Stimulated activated CD4-positive, alpha-beta T cell treated with anti-CD3 and anti-CD28 coated beads, Interleukin-12 subunit alpha, Interleukin-12 subunit beta, amount 100 ng/mL, for 24 hours (primary cell): ENCODE measurements at places on chromosomes 2 and 18.

DNA sequence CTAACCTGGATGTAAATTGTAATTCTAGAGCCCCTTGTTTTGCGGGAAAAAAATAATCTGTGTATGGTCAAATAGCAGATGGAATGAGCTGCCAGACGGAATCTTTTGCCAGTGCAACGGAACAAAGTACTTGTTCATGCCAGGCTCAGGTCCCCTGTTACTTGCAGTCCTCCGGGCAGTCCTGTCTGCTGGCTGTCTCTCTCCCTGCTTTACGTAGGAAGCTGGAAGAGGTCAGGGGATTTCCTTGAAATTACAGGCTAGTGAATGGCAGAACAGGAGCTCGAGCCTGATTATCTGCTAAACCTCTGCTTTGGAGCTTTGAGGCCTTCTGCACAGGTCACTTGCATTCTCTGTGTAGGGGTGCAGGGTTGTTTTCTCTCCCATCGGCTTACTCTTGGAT lies 54.8 kb downstream of the LRRFIP1 start:
- DNase-seq: no peak

- no peak for DNase-seq
Observed at GRCh38 chr2:233471291-233472035, 95.1 kb downstream of the USP40 start.

GRCh38 chr18:27763936-27764335 lies 413.0 kb downstream of the CDH2 start:
- DNase-seq: no peak

- no peak for DNase-seq
Observed at GRCh38 chr2:203928849-203929248, 7.7 kb upstream of the ICOS start.

DNA sequence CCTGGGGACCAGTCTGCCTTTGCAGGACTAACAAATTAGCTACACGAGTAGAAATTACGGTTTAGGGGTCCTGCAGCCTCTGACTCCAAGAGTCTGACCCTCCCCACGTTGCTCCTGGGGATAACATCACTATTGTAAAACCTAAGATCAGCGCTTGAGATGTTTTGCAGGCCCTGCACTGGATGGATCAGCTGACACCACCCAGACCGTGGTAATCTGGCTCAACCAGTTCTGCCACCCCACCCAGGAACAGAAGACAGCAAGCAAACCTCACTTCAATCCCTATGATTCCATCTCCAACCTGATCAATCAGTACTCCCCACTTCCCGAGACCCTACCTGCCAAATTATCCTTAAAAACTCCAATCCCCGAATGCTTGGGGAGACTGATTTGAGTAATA lies 31.7 kb downstream of the NGEF start:
- no peak for DNase-seq

DNA sequence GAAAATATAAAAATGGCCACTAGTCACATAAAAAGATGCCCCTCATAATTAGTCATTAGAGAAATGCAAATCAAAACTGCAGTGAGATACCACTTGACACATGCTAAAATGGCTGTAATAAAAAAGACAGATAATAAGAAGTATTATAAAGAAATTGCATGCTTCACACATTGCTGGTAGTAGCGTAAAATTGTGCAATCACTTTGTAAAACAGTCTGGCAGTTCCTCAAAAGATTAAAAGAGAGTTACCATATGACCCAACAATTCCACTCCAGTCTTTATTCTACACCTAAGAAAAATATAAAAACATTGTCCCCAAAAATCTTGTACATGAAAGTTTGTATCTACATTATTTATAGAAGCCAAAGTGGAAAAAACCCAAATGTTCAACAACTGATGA lies 170.6 kb upstream of the FIGN start:
- DNase-seq: no peak

DNA sequence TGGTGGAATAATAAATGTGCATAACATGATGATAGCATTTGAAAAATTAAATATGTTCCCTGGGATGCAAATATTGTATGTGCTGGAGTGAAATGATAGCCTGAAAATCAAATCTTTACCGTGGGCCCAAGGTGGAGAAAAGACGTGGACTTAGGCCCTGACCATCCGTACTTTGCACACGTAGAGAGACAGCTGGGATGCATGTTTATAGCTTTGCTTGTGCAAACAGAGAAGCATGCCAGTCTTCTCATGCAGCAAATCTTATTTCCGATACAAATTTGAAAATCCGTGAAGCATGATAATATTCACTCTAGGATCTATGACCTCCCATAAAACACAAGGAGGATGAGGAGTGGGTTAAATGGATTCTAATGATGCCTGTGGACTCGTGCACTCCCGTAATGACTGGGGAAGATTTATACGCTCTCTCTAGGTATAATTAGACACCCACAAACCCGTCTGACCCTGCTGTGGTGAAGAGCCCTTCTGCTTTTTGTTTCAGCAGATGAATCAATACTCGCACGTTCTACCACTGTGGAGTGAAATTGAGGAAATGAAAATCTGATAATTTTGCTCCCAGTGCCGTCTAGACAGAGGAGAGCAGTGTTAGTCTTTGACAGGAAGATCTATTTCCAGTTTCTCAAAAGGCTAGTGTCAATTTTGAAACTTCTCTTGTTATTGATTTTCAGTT lies 810.3 kb upstream of the SALL3 start:
- DNase-seq: no peak

- no peak for DNase-seq
Observed at GRCh38 chr2:143192106-143192505, 62.9 kb downstream of the ARHGAP15 start.

- DNase-seq: peak; percentile 64
Observed at GRCh38 chr18:63074981-63075404, 244.6 kb downstream of the BCL2 start.

GRCh38 chr2:102238039-102238756 lies 51.4 kb downstream of the IL1RL2 start:
- no peak for DNase-seq

- DNase-seq: no peak
Observed at GRCh38 chr2:126930970-126931590, 32.4 kb downstream of the TEX51 start.

DNA sequence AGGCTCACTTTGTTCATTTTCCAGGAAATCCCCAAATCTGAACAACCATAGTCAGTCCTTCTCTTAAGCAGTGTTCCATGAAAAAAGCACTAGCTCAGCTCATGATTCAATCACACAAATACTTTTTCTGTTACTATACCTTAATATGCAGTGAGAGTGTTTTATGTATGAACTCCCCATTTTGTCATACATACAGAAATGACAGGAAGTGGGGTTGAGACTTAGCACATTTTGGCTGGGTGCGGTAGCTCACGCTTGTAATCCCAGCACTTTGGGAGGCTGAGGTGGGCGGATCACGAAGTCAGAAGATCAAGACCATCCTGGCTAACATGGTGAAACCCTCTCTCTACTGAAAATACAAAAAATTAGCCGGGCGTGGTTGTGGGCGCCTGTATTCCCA lies 55.2 kb upstream of the DTNB start:
- DNase-seq: no peak

DNA sequence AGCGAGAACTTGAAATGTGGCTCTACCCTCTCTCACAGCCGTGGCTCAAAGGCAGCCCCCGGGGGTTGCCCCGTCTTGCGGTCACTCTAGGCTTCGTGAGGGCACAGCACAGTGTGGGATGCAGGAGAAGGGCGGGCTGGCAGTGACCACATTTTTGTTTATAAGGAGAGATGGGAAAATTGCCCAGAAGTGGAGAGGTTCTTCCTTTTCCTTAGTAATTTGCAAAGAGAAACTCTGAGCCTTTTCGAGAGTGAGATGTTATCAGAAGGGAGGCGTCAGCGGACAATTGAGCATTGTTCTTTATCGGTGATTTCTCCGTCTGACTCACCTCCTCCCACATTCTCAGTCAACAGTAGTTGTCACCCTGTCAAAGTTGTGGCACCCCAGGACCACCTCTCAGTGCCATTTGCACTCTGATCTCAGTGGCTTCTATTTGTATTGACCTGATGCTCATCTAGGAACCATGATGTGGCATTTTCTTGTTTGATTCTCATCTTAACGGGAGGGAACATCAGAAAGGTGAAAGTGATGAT lies 89.6 kb downstream of the ACAA2 start:
- DNase-seq: no peak

DNA sequence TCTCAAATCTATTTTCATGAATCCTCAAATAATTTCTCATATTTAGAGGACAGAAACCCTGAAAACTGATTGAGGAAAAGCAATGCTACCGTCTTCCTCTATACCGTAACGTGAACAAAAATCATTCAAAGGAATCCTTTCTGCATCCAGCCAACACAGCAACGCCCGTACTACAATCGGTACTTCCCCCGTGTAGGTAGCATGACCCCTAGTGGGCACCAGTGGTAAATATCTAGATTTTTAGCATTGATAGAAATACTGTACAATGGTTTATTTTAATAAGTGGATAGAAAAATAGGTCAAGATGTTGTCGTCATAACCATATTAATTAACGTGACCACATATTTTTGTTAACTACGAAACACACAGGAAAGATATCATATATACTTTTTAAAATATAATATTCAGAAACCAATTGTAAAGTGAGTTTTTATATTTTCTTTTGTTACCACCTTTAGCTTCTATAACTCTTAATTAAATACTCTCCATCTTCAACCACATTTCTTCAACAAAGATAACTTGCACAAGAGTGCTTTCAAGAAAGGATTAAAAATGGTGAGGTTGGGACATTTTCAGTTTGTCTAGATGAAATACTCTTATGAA lies 194.1 kb downstream of the SS18 start:
- peak; percentile 4 for DNase-seq

DNA sequence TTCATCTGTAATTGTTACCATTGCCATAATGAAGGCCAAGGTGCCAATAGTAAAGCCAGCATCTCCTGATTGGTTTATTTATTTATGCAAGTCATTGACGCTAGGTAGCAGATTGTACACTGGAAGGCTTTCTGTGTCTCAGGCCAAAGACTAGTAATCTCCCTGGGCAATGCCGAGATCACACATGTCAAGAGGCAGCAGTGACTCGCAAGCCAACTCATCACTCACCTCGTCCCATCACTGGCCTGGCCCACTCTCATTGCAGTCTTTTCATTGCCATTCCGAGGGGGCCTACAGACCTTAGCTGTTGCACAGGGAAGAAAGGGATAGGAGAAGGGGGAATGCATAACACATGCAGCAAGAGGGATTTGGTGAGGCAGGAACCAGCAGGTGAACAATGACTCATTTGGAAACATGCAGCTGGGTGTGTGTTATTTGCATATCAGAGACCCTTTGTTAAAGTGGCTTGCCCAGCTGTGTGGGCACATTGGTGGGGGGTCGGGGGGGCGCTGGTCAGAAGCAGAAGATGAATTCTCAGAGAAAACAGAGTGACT lies 448.7 kb upstream of the HNRNPA3 start:
- no peak for DNase-seq

DNA sequence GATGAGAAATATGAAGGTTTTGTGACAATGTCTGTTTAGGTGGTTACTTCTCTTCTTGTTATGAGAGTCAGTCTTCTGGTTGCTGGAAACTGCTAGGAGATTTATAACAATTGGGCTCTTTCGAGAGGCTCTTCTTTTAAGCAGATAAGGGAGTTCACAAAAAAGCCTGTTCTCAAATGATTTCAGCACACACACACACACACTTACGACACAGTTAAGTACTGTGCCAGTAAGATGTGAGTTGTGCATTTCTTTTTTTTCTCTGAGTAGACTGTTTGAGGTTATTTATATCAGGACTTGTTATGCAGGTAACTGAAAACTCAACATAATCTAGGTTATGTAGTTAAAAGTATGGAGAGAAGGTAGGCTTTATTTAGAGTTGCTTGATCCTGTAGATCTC lies 49.8 kb downstream of the MSH2 start:
- no peak for DNase-seq

GRCh38 chr18:70288171-70288850 lies 534 bp upstream of the SOCS6 start:
- no peak for DNase-seq

DNA sequence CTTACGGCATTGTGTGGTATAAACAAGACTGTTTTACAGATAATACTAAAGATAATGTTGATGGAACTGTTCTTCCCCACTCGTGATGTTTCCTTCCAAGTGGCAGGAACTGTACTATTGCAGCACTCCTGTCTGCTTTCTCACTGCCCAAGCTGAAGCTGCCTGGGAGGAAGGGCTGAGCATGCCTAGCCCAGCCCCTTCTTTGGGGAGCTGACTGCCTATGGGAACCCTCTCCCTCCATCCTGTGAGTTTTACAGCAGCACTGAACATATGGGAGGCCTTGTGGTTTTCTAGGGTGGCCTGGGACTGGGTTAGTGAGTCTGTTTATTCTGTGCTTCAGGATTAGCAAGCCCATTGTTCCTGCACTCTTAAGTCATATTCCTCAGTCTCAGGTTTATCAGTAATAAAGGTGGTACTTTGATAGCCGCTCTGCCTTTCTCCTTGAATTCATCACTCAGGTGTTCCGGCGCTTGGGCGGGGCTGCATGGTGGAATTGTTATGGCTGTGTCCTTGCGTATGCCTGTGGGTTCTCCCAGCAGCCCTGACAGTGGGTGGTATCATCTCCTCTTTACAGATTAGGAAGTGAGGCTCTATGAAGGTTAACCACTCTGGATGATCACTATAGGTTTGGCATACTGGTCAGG lies 379.7 kb downstream of the PTPRM start:
- no peak for DNase-seq

- no peak for DNase-seq
Observed at GRCh38 chr2:150136893-150137292, 350.6 kb downstream of the RND3 start.

GRCh38 chr2:128577141-128577930 lies 258.7 kb upstream of the HS6ST1 start:
- no peak for DNase-seq

- no peak for DNase-seq
Observed at GRCh38 chr2:28586867-28587266, 91.0 kb downstream of the PLB1 start.

DNA sequence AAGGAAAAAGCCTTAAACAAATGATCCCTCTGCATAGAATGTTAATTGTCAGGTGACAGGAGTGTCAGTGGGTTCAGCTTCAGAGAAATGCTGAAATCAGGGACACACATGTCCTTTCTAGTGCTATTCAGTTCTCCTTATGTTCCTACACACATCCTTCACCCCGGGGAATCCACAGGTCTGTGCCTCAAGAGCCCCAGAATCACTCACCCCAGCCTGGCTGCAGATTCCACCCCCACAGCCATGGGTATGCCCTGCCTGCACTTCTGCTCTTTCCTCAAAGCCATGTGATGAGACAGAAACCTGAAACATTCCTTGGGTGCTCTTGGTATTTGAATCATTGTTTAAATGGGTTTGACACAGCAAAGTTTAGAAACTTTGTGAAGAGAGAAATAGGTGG lies 27.4 kb upstream of the FZD7 start:
- DNase-seq: no peak

DNA sequence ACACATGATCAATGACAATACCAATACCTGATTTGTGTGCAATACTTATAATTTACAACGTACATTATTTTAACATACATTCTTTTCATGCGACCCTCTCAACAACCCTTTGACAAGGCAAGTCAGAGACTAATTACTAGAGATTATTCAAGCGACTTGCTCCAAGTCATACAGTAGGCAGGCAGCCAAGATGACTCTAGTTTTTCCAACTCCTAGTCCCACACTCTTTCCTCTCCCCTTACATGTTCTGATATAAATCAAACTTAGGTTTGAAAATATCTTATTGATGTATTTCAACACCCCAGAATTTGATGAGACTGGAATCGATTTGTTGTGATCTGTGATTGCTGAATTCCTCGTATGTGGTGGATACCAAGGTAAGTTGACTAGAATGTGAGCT lies 8.0 kb upstream of the CYP27C1 start:
- DNase-seq: no peak
